ENCODE measurements at places on chromosomes 7 and 10.

GRCh38 chr10:6200734-6201515 lies 1.8 kb upstream of the PFKFB3 start:
- no peak for ATAC-seq

DNA sequence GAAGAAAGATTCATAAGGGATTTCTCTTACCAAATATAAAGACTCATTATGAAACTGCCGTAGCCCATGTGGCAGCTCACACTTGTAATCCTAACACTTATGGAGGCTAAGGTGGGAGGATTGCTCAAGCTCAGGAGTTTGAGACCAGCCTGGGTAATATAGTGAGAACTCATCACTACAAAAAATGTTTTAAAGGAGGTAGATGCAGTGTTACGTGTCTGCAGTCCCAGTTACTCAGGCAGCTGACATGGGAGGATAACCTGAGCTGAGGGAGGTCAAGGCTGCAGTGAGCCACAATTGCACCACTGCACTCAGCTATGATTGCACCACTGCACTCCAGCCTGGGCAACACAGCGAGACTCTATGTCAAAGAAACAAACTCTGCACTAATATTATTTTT lies 18.1 kb upstream of the DNA2 start:
- ATAC-seq = no peak

DNA sequence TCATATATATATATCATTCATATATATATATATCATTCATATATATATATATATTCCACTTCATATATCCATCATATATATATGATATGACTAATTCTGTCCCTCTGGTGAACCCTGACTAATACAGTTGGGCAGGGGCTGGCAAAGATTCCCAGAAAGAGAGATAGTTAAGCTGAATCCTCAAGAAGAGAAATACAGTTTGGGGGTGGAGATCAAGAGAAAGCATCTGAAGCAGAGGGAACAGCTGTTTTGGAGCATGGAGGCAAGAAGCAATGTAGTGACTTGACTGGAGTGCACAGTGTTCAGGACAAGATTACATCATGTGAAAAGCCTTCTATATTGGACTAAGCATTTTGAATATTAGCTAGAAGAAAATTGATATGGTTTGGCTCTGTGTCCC lies 540.7 kb downstream of the MAGI2 start:
- no peak for ATAC-seq

GRCh38 chr7:41637049-41637448 lies 65.8 kb downstream of the INHBA start:
- peak; percentile 18 for ATAC-seq

GRCh38 chr7:77699056-77699455 lies 2.8 kb downstream of the RSBN1L start:
- ATAC-seq = no peak

- no peak for ATAC-seq
Measured at GRCh38 chr7:138086563-138087270, 10.5 kb downstream of the AKR1D1 start.

DNA sequence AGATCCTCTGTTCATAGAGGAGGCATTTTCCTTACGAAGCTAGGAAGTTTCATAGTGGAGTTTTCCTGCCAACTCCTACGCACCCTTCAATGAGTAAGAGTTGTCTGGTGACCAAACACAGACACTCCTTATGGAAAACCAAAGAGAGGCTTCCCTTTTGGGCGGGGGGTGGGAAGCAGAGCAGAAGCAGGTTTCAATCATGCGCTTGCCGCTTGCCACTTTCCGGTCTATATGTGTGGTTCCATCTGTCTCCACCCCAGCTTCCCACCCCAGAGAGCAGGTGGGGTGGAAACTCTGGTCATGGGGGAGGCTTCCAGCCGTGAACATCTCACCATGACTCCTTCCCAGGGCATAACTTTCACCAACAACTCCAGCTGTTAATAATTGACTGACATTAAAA lies 68.8 kb upstream of the GRB10 start:
- ATAC-seq = no peak

- no peak for ATAC-seq
Measured at GRCh38 chr7:134737566-134738345, 41.7 kb upstream of the CALD1 start.

- ATAC-seq = no peak
Measured at GRCh38 chr7:102393467-102393866, 2.7 kb upstream of the PRKRIP1 start.

DNA sequence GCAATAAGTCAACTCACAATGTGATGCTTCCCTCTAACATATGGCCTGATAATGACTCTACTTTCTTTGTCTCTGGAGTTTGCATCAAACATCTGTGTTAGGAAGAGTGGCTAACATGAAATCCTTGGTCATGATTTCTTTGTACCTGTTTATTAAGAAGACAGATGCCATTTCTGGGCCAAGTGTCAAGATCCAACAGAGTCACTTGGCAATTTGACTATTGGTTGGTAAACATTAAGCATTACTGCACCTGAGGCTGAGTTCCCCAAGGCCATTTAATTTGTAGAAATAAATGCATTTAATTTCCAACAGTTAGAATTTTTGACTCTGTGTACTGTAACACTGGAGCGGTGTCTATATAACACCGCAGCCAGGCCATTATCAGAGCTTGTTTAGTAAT lies 403.7 kb downstream of the GALNT17 start:
- ATAC-seq = no peak

DNA sequence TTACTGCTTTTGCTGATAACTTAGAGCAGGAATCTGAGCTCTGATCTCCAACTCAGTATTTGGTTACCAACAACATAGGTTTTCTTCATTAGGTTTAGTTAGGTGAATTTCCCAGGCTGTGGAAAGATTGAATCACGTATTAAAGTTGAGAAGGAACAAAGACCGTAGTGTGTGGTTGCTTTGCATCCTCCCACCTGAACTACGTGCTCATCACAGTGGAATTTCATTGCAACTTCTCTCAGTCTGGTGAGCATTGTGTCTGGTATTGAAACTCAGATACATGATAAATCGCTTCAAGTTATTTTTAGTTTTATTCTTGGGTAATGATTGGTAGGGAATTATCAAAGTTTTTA lies 139.4 kb upstream of the AKR1E2 start:
- peak; percentile 80 for ATAC-seq

- no peak for ATAC-seq
Measured at GRCh38 chr7:73394422-73394821, 39.2 kb upstream of the FZD9 start.

GRCh38 chr10:44958196-44958897 lies 1.3 kb upstream of the RASSF4 start:
- ATAC-seq = no peak

- peak; percentile 85 for ATAC-seq
Measured at GRCh38 chr7:137992550-137993394, 9.1 kb downstream of the CREB3L2 start.

- peak; percentile 50 for ATAC-seq
Measured at GRCh38 chr7:100867040-100867775, at the start of gene TRIP6. TRIP6 (plus strand) TSS chr7:100867387; CDS start chr7:100867498, 111 bp downstream.

GRCh38 chr10:126147866-126148587 lies 240.2 kb downstream of the ADAM12 start:
- ATAC-seq = peak; percentile 79

DNA sequence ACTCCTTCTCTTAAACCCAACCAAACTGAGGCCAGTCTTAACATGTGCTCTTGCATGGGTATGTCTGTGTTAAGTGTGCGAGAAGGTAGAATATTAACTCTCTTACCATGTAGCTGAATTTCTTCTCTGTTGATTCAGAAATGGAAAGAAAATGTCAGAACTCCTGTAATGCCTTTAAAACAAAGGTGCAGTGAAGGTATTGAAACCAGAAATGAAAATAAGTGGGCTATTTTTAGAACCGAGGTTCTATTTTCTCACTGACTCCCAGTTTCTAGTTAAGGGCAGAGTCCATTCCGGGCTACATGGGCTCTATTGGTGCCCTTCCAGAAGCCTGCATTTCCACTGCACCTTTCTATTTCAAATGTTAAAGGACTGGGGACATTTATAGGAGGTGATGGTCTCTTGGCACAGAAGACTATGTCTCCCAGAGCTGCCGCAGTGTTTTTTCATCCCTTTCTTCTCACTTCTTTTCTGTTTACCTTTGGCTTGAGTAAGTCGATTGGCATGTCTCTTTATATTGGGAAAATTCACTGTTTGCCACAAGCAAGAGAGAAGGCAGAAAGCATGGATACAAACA lies 174.9 kb downstream of the LRMDA start:
- ATAC-seq = no peak

GRCh38 chr7:55432939-55433784 lies 68.0 kb downstream of the LANCL2 start:
- ATAC-seq = peak; percentile 71

- ATAC-seq = peak; percentile 48
Measured at GRCh38 chr10:12042409-12042796, 206 bp downstream of the UPF2 start.

- peak; percentile 52 for ATAC-seq
Measured at GRCh38 chr10:82934429-82934828, 1059.4 kb downstream of the NRG3 start.

DNA sequence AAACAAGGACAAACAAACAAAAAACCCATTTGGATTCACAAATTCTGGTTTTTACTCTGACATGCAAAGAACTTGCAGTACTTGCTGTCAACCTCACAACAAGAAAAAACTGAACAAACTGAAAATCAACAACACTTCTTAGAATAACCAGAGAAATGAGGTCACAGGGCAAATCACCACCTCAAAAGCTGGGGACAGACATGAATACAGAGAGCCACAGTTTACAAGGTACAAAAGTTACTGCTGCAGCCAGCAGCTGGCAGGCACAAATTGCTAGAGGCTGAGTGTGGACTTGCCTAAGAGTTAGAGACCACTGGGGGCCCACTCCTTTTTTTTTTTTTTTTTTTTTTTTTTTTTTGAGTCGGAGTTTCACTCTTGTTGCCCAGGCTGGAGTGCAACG lies 15.0 kb upstream of the RNF32 start:
- no peak for ATAC-seq

DNA sequence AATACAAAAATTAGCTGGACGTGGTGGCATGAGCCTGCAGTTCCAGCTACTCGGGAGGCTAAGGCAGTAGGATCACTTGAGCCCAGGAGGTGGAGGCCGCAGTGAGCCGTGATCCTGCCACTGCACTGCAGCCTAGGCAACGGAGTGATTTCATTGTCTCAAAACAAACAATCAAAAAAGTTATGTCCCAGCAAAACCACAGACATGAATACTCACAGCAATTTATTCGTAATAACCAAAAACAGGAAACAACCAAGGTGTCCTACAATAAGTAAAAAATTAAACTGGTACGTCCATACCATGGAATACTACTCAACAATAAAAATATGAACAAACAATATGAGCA lies 11.6 kb upstream of the CYTH3 start:
- 0 out of 3 replicates have a peak, but pooled peaks have one; percentile 4 for ATAC-seq

DNA sequence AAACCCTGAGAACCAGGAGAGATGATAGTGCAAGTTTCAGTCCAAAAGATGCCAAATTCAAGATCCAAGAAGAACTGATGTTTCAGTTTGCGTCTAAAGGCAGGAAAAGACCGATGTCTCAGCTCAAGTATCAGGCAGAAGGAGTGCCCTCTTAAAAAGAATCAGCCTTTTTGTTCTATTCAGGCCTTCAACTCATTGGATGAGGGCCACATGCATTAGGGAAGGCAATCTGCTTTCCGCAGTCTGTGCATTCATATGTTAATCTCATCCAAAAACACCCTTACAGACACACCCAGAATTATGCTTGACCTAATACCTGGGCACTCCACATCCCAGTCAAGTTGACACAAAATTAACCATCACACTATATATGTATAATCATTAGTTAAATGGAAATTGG lies 45.2 kb downstream of the DNAJB9 start:
- ATAC-seq = no peak

DNA sequence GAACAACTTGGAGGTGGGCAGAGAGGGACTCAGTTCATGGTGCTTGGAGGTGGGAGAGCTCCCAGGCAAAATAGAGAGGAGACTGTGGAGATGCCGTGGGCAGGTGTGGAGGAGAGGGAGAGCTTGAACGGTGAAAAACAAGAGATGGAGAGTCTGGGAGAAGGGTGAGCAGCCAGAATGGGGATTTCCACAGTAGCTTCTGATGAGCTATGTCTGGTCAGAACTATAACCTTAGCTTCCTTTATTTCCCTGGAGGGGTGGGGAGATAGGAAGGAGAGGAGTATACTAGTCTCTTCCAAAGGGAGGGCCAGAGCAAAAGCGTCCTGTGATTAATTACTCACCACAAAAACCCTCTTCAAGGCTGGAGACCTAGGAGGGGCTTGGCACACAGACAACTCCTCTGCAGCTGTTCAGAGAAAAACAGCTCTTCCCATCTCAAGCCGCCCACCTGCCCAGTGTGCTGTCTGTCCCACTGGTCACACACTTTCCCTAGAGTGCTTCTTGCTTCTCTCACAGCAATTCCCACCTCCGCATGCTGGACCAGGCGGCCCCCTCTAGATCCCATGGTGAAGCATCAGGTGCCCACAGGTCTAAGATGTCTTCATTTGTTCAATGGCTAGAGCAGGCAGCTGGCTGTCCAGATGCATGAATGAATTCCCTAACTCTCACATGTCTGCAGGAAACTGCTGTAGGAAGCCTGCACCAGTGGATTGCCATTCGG lies 41.9 kb downstream of the TAS2R41 start:
- ATAC-seq = peak; percentile 76

DNA sequence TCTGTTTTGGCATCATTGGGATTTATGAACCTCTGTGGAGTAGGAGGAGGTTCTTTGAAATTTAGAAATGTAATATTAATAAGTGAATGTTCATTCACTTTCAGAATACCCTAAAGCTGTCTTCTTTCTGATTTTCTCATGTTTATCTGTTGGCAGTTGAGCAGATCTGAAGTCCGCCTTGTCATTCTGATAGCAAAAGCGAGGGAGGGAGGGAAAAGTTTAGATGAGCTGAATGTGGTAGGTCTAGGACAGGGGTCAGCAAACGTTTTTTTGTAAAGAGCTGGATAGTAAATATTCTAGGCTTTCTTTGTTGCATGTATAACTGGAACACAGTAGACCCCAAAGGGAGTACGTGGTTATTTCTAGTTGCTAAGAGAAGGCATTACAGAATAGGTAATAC lies 94.4 kb upstream of the GATA3 start:
- ATAC-seq = no peak

DNA sequence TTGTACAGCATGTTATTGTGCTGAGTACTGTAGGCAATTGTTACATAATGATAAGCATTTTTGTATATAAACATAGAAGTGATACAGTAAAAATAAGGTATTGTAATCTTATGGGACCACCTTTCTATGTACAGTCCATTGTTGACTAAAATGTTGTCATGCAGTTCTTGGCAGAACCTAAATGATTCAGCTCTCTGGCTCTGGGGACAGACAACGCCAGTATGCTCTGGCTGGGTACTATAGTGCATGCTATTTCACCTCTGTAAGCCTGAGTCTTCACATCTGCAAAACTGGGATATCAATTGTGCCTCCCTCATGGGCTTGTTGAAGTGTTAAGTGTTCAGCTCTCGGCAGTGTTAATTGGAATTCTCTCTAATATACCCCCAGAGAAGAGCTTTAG lies 674.3 kb downstream of the INHBA start:
- ATAC-seq = peak; percentile 31

DNA sequence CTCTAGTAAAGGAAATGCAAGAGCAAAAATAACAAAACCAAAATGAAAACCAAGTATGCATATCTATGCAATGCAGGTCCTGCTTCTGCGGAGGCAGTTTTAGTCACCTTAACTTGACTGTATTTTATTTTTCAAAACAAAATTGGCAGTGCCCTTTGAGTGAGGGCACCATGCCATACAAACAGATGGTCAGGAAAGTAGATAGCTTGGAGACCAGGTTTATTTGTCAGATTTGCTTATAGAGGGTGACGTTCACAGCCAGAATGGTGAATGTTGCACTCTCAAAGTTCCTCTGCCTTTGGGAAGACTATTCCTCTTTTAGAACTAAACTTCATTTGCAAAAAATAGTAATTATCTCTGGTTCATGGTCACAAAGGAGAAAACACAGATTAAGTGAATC lies 801.9 kb downstream of the ANKRD7 start:
- ATAC-seq = no peak

Data from SK-N-SH treated with all-trans-retinoic acid at 6 μM for 48 hours (cell line).